ENCODE measurements at places on chromosomes 2 and 18. TPM values are rescaled to one million over a fixed set of nuclear protein-coding genes. Genes with fewer than 3 reads are reported as not detected.

The TMEM198 gene
- total RNA-seq = 0.77 TPM

The WNT6 gene
- total RNA-seq = not detected

The IL1RL2 gene
- total RNA-seq = 1.4 TPM

The AQP12B gene
- total RNA-seq = not detected

The CNRIP1 gene
- total RNA-seq = 31.3 TPM

The EPHA4 gene
- total RNA-seq = 33.2 TPM

The DYNAP gene
- total RNA-seq = not detected

The NPAS2 gene
- 14.4 TPM for total RNA-seq

The DNAJC5G gene
- total RNA-seq = not detected

The VAMP8 gene
- 0.12 TPM for total RNA-seq

The RFTN2 gene
- total RNA-seq = 4.2 TPM

The CYTIP gene
- not detected for total RNA-seq

The FBXO48 gene
- total RNA-seq = 0.66 TPM

The SPEG gene
- total RNA-seq = 60.6 TPM

The C2orf81 gene
- 1.00 TPM for total RNA-seq

The SLC9A4 gene
- not detected for total RNA-seq

The ALLC gene
- not detected for total RNA-seq

The XRCC5 gene
- 386 TPM for total RNA-seq

The GAL3ST2 gene
- 0.44 TPM for total RNA-seq

The KHK gene
- total RNA-seq = 1.2 TPM

The FRZB gene
- 0.12 TPM for total RNA-seq

The CDCA7 gene
- total RNA-seq = 6.7 TPM

The ZBTB7C gene
- not detected for total RNA-seq

The DSG4 gene
- not detected for total RNA-seq

The PAPOLG gene
- 10.2 TPM for total RNA-seq

The DSG1 gene
- total RNA-seq = not detected

The CREG2 gene
- 5.2 TPM for total RNA-seq

The FOXI3 gene
- not detected for total RNA-seq

The DCDC2C gene
- total RNA-seq = not detected

The REG3A gene
- total RNA-seq = not detected

The RPRM gene
- under 0.01 TPM for total RNA-seq

The RBKS gene
- 1.4 TPM for total RNA-seq

The SLC19A3 gene
- under 0.01 TPM for total RNA-seq

The C1D gene
- total RNA-seq = 22.9 TPM

The TRIM43 gene
- total RNA-seq = not detected

The SH3RF3 gene
- total RNA-seq = 4.7 TPM

The CXCR4 gene
- total RNA-seq = 0.11 TPM

The ZSWIM2 gene
- total RNA-seq = 0.62 TPM

The ERMN gene
- total RNA-seq = not detected

The FZD7 gene
- total RNA-seq = 33.4 TPM
